ENCODE measurements at places on chromosomes 12 and 14.

DNA sequence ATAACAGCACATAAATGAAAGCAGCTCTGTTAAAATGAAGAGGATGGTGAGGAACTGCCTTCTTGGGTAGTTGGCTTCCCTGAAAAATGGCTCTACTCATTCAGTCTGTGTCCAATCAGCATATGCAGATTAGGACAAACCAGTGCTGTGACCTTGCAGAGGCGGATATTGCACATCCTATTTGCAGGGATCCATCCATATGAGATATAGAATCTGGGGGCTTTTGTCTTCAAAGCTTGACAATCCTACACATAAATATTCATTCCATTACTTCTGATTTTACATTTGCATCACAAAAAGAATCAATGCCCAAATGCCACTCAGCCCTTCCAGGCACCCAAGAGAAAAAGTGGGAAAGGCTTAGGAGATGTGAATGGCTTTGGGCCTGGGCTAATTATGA is 383.7 kb downstream of the EMP1 start:
- DNase-seq = no peak

DNA sequence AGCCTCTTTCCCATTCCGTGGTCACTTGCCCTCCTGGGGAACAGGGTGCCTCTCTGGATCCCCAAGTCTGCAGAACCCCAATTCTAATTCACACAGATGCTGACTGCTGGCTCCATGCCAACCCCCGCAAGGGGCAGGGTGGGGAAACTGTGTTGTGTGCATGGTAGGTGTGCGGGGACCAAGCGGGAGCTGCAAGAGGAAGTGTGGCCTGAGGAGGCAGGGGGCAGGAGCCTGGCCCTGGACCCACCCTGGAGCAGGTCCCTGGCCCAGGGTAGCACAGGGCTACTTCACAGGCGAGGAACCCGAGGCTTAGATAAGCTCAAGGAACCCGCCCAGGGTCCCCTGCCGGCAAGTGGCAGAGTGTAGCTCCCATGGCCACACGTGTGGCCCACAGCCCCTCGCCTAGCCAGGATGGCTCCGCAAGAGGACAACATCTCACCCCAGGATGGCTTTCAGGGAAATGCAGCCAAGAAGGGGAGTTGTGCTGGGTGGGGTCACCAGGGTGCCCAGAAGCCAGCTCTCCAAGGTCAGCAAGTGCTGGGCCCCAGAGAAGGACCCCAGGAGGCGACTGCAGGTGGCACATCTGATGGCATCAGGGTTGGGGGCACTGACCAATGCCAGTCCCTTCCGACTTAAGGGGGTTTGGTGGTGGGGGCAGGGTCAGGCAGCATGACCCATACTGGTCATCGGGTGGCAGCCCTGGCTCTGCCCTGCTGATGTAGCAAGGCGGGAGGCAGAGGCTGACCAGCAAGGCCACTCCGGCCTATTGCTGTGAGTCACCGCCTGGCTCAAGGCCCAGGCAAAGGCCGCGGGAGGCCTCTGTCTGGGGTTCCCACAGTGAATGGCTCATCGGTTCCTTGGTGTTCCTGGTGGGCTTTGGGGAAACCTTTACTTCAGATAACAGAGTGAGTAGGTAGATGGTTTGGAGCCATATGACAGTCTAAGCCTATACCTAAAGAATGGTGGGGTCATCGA is 37.3 kb upstream of the EML1 start:
- no peak for DNase-seq

GRCh38 chr12:107760207-107760808 is 629 bp downstream of the PRDM4 start:
- peak; percentile 7 for DNase-seq

DNA sequence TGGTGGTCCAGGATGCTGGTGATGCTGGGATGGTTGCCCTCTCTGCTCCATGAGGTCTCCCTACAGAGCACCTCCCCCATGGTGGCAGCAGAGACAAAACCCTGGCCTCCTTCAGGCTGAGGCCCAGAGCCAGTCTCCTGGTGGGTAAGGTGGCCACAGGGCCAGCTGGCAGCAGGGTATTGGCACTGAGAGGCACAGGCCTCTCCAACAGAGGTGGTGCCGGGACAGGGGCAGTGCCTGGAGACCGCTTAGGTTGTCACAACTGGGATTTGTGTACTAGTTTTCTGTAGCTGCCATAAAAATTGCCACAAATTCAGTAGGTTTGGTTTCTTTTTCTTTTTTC is 6.1 kb upstream of the MTA1 start:
- no peak for DNase-seq

- peak; percentile 94 for DNase-seq
Measured at GRCh38 chr12:143964-144649, 69.8 kb downstream of the SLC6A12 start.

- no peak for DNase-seq
Measured at GRCh38 chr12:51687614-51688013, 96.6 kb downstream of the SCN8A start.

GRCh38 chr12:91852634-91853033 is 293.0 kb downstream of the BTG1 start:
- peak; percentile 82 for DNase-seq

GRCh38 chr14:23355871-23356435 is 3.3 kb upstream of the SLC22A17 start:
- no peak for DNase-seq

- no peak for DNase-seq
Measured at GRCh38 chr12:49015196-49015595, 3.4 kb downstream of the PRKAG1 start.

DNA sequence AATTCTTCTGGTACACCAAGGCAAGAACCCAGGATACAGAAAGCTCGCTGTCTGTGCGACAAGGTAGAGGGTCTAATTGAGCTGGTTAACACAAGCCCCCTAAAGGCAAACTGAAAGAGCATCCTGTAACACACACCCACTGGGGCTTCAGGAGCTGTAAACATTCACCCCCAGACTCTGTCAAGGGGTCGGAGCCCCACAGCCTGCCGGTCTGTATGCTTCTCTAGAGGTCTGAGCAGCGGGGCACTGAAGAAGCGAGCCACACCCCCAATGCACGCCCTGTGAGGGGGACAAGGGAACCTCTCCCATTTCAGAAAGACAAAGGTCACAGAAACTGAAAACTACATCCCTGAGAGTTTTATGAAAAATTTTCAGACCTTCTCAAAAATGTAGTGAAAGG is 1.3 kb upstream of the IPO8 start:
- no peak for DNase-seq

DNA sequence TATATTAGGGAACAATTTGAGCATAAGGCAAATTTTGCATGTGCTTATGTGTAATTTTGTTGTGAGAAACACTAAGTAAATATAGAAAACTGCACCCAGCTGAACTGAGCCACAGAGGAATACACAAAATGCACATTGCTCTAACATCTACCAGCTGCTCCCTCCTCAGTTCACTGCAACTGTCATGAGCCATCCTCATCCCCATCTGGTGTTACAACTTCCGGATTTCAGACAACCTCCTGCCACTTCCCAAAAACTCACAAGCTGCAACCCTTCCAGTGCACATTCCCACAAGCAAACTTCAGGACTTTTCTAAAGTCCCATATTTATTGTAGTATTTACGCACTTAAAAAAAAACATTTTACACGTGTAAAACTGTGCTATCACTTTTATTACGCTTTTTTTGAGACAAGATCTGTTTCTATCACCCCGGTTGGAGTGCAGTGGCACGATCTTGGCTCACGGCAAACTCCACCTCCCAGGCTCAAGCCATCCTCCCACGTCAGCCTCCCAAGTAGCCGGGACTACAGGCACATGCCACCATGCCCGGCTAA is 169.1 kb upstream of the TBX3 start:
- no peak for DNase-seq

- no peak for DNase-seq
Measured at GRCh38 chr12:65449400-65449799, 170.9 kb downstream of the MSRB3 start.

- DNase-seq = no peak
Measured at GRCh38 chr12:95986635-95987570, 9.2 kb downstream of the HAL start.

DNA sequence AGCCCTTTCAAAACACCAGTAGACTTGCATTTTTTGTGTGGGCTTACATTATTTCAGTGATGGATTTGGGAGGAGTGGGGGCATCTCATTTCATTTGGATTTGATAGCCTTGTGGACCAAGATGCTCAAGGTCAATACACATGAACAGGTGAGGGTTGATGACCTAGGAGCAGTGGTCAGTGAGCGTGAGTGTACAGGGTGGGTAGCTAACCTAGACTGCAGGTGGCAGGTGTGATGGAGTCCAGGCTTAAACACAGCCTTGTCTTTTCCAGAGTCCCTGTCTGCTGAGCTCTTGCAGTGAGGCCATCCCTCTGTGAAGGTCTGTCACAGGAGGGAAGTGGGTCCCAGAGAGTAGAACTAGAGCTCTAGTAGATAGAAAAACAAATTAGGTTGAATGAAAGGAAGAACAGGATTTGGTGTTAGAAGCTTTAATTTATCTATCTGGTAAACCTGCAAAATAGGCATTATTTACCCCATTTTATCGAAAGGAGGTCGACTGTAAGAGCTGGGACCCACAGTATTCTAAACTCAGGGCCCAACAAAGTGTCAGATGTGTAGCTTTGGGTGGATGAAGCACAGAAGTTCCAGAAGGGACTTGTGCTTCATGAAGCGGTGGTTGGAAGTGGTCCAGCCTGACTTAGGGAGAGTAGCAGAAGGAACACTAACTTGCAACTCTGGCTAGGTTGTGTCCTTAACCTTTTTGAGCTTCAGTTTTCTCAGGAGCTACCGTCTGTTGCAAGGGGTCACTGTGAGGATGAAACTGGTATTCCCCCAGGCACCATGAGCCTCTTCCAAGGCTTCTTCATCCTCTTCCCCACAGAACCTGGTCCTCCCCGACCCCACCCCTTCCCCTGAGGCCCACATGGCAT is 18.2 kb downstream of the RPS6KL1 start:
- no peak for DNase-seq

GRCh38 chr14:65731933-65732506 is 319.5 kb downstream of the FUT8 start:
- DNase-seq = no peak

DNA sequence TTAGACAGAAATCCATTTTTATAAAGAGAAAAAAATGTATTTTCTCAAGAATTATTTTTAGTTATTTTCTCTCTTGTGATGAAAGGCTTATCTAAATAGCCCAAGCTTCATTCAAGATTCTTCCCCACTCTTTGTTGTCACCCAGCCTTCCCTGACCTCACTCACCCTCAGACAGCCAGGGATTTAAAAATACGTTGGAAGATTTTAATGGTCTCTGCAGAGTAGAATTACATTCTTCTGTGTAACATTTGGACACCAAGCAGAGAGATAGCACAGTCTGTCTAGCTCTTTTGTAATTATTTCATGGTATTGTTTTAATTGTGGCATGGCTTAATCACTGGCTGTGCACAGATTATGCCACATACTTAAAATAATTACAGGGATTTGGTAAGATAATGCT is 130.3 kb downstream of the IGF1 start:
- no peak for DNase-seq

- no peak for DNase-seq
Measured at GRCh38 chr12:21453312-21453852, 15.9 kb downstream of the PYROXD1 start.

All from SW480 (cell line).